Urinary bladder (tissue), 4 donors: ENCODE measurements at places on chromosomes 1 and 21. TPM values are rescaled to one million over a fixed set of nuclear protein-coding genes. Genes with fewer than 3 reads are reported as not detected.

Gene CYYR1
- 11.4 TPM for total RNA-seq

Gene TMEM35B
- 31.6 TPM for total RNA-seq

Gene AXDND1
- total RNA-seq, result 1.7 TPM

Gene ITLN2
- total RNA-seq, result not detected

Gene SYT14
- total RNA-seq, result 2.4 TPM

Gene FCRL6
- total RNA-seq, result not detected

Gene C8B
- total RNA-seq, result not detected

Gene UBE2U
- total RNA-seq, result not detected

Gene ZNF648
- total RNA-seq, result 0.11 TPM

DNA sequence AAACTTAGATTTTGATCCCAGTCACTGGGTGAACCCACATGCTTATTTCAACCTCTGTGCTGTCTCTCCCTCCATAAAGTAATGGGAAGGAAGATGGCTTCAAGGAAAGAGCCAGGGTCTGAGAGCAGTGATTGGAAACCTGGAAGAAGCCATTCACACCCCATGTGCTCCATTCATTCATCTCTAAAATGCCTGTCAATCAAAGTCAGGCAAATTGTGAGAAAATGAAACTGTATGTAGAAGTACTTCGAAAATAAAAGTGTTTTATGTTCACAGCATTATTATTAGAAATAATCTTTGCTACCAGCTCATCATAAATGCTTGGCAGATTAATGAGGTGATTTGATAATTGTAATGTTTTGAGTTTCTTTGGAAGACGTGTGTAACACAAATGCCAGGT lies 61.0 kb downstream of the ACP6 start:
- DNase-seq, result no peak

- no peak for DNase-seq
These were observed 3.1 kb downstream of the TACSTD2 start for GRCh38 chr1:58573705-58574591.

DNA sequence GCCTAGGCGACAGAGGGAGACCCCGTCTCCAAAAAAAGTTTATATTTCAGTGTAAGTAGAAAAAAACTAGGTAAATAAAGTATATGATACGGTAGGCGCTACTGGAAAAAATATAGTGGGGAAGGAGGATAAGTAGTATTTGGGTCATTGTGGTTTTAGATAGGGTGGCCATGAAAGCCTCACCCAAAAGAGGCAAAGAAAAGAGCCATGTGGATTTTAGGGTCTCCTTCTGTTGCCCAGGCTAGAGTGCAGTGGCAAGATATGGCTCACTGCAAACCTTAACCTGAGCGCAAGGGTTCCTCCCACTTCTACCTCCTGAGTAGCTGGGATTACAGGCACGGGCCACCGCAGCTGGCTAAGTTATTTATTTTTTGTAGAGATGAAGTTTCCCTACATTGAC lies 17.1 kb downstream of the LEPR start:
- DNase-seq, result no peak

DNA sequence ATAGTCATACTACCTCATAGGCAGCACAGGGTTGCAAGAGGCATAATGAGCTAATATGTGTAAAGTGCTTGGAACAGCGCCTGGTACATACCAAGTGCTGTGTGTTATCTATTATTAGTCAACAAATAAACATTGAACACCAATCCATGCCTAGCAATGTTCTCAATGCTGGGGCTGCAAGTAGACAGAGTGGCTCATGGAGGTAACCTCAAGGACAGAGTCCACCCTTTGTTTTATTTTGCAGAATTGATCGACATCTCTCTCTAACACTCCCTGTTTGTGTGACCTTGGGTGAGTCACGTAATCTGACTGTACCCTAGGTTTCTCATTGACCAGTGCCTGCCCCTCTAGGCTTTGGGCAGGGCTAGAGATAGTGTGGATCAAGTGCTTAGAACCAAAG lies 164.0 kb upstream of the KLHDC7A start:
- no peak for DNase-seq

- DNase-seq, result no peak
These were observed 190.0 kb upstream of the SAMSN1 start for GRCh38 chr21:14736162-14736561.

- no peak for DNase-seq
These were observed 290.0 kb downstream of the S1PR1 start for GRCh38 chr1:101526813-101527212.

DNA sequence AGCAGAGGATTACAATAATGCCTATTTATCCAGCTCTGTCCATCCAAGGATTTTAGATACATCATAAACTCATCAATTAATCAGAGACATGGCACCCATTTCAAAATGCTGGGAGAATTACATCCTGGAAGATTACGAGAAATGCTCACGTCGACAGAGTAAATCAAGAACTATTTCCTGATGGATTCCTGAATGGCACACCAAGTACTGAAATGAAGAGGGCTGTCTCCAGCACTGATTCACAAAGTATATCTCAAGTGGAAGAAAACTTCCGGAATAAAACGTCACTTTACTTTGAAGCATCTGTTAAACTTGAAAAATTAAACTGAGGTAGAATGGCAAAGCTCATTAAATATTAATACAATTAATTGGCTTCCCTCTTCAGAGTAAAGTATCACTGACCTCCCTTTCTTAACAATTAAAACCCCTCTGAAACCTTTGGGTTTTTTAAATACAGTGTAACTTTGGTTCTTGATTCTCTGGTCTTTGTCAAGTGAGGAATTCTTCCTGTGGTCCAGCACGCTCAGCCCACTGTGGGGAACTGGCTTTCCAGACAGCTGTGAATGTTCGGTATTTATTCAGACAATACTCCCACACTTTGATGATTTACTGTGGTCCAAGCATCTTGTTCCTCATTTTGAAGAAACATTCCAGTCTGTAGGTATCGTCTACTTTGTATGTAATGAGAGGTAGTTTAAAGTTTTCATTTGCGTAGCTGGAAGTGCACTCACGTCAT lies 288.0 kb downstream of the NFIA start:
- no peak for DNase-seq

DNA sequence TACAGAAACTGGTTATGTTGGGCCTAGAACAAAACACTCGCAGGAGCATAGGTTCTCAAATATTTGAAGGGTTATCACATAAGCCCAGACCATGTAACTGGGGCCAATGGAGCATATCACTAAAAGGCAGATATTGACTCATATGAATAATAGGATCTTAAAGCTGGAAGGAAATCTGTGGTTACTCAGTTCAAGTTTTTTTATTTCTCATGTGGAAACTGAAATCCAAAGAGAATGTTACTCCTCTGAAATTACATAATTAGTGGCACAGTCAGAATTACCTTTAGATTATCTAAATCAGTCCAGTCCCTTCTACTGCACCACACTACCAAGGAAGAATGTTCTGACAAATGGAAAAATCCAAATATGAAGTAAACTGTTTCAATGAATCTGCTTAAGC lies 12.0 kb downstream of the SLAMF8 start:
- no peak for DNase-seq

- no peak for DNase-seq
These were observed 11.3 kb upstream of the SYT6 start for GRCh38 chr1:114164840-114165543.

DNA sequence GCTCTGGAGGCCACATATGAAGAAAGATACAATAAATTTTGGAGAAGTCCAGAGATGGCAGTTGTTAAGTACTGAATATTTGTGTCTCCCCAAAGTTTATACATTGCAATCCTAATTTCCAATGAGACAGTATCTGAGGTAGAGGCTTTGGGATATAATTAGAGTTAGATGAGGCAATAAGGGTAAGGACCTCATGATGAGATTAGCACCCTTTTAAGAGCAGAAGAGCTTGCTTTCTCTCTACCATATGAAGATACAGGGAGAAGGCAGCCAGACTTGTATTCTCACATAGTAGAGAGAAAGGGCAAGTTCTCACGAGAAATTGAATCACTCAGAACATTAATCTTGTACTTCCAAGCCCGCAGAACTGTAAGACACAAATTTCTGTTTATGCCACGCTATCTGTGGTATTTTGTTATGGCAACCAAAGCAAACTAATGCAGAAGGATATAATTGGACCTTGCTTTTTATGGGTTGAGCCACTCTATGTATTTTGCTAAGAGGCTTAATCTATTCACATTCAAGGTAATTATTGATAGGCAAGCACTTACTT lies 430.1 kb downstream of the KCNT2 start:
- DNase-seq, result no peak

GRCh38 chr1:48644905-48645605 lies 131.6 kb downstream of the BEND5 start:
- no peak for DNase-seq

- no peak for DNase-seq
These were observed 73.3 kb downstream of the NUP210L start for GRCh38 chr1:154081386-154082126.

DNA sequence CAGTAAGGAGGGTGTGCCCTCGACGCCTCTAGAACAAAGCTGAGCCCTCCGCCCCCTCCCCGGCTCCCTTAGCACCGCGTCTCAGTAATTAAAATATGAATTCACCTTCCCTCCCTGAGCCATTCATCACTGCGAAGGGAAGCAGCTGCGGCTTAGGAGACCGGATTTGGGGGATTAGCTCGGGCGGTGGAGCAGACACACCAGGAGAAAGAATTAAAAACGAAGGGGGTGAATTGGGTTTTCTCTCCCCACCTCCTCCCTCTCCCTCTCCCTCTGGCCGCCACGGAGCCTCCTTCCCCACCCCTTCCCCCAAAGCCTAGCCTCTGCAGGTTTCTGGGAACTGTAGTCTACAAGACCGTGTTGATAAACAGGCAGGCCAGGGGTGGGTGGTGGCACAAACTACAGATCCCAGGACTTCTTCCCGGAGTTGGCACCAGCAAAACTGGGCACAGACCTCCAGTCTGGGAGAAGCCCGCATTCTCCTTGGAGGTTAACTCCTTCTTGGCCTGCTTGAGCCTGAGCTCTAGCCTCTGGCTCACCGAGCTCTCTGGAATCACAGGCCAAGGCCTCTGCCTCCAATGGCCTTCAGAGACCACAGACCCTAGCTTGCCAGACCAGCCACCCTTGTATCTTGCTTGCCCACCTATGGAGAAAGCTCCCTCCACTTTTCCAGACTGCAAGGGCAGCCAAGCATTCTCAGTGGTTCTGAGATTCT lies 10.8 kb downstream of the BLACAT1 start:
- no peak for DNase-seq

DNA sequence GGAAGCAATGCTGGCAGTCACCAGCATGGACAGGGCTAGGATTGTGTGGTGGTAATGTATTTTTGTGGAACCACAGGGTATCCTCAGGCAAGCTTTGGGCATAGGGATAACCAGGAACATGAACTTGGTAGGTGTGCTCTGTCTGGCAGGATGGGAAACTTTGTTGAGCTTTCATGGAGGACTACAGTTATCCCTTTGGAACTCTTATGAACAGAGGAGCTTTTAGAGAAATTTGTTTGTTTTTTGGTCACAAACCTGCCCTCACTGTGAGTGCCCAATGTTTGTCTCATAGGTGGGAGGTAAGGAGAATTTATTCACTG lies 54.4 kb downstream of the MACF1 start:
- no peak for DNase-seq

DNA sequence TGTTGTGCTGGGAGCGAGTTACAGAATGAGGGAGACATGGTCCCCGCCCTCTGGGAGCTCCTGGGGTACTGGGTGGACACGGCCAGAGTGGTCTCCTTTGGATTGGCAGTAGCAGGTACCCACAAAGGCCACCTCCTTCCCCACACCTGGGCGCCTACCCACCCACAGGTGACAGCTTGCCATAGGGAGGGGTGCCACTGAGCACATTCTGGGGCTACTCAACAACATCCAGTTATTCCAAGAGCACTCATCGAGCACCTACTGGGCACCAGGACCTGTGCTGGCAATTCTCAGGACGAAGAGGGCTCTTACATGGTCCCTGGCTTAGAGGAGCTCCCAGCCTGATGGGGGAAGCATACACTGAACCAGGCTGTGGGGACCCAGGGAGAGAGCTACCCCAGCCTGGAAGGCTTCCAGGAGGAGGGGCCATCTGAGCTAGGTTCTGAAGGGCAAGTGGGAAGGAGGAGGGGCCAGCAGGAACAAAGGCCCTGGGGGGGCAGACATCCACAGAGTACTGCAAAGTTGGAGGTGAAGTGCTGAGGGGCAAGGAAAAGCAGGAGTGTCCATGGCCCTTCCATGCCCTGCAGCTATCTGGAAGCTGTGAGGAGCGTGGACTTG lies 22.0 kb downstream of the MRPL37 start:
- no peak for DNase-seq

- no peak for DNase-seq
These were observed 18.5 kb upstream of the SLC25A34 start for GRCh38 chr1:15717418-15718125.

GRCh38 chr1:65478379-65479026 lies 58.0 kb downstream of the LEPR start:
- DNase-seq, result no peak

DNA sequence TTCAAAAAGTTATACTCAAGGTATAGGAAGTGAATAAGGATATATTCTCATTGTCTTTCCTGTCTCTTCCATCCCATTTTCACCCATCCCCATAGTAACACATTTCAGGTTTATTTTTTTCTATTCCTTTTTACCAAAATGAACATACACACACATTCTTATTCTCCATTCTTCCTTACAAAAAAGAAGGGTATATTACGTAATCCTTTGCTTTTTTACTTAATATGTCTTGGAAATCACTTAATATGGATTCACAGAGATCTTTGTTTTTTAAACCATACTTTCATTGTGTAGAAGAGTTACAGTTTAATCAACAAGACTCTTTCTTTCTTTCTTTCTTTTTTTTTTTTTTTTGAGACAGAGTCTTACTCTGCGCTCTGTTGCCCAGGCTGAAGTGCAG lies 128.2 kb upstream of the BMP8A start:
- DNase-seq, result no peak

GRCh38 chr1:223844787-223845036 lies 1.0 kb downstream of the TP53BP2 start:
- no peak for DNase-seq

DNA sequence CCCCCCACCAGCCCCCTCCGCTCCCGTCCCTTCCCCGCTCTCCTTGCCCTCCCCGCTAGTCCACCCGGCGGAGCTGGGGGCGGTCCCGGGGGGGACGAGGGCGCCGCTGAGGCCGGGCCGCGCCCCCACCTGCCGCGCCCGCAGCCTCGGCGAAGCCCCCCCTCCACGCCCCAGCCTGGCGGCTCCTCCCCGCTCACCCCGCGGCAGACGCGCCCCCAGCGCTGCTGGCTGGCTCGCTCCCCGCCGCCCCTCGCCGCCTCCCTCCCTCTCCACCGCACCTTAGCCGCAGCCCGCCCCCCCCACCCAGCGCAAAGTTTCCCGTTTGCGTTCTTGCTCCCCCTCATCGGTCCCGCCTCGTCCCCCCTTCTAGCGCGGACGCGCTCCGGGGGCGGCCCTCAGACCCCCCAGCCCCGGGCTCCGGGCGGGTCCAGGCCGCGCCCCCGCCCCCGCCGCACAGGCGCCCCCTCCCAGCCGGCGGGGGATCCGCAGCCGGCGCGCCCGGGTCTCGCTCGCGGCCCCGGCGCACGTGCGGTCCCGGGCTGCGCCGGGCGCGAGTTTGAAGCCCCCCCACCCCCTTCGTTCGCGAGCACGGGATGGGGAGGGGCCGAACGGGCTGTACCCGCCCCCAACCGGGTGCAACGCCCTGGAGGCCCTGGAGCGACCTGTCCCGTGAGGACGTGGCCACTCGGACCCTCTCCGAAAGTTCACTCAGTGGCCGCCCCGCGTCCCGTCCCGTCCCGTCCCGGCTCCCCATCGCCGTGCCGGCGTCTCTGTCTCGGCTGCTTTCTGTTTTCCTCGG lies 623 bp downstream of the PTPRF start:
- DNase-seq, result no peak
